ENCODE measurements at places on chromosomes 1 and 21.

DNA sequence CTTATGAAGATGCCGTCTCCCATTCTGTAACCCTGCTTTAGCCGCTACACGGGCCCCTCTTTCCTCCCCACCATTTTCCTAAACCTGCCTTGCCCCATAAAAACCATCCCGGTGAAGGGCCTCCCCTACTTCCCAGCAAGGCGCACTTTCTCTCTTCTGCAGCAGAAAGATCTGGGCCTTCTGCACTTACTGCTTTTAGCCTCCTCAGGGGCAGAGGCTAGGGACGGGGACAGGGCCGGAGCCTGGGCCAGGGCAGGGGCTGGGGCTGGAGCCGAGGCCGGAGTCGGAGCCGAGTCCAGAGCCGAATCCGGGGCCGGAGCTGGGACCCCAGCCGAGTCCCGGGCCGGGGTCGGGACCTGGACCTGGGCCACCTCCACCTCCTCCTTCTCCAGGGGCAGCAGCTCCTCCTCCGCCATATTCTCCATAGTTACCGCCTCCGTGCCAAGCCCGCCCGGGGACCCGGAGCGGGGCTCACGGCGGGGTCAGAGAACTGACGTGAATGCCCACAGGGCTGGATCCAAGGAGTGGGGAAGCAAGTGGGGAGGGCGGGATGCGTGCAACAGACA lies 382 bp downstream of the TRMT1L start:
- no peak for DNase-seq

- no peak for DNase-seq
Observed at GRCh38 chr1:57281324-57281723, 142.5 kb downstream of the DAB1 start.

GRCh38 chr1:24986372-24986965 lies 56.4 kb upstream of the RUNX3 start:
- no peak for DNase-seq

DNA sequence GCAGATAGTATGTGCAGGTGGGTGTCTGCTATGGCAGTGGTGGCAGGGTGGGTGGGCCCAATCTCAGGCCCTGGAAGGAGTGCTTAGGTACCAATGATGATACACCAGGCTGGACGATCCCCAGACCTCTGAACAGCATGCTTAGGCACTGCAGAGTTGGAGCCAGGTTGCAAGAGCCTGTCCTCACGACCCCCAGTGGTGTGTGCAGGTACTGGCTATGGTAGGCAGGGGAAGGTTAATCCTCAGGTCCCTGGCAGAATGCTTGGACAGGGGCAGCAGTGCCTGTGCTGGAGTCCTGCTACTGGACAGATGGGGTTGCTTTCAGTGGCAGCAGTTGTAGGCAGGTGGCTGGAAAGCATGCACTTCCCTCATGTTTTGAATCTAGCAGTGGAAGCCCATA lies 100.5 kb upstream of the NEK7 start:
- DNase-seq = no peak

DNA sequence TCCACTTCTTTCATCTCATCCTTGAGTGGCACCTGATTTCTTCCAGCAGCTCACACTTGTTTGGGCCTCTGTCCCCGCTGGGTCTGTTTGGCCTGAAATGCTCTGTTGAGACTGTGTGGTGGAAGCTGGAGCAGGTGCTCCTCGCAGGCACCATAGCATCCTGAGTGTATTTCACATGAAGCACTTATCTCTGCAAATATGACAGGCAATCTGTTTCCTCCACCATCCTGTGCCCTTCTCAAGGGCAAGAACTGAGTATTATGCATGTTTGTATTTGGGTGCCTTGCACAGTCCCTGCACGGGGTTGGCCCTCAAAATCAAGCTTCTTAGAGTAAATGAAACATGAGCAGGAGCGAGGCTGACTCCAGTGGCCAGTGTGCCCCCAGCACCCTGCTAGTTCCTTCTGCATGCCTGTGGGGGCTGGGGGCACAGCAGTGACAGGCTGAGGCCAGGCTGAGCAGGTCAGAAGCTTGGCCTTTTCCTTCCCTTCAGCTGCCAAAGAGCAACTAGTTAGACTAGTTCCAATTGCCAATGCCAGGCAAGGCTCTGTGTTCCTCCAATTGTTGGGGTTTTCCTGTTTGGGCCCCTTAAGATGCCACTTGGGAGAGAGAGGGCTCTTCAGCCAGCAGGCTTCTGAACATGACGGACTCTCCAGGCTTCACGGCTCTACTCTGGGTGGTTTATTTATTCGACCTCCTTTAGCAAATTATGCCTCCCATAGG lies 129.6 kb upstream of the ATP1A1 start:
- no peak for DNase-seq

DNA sequence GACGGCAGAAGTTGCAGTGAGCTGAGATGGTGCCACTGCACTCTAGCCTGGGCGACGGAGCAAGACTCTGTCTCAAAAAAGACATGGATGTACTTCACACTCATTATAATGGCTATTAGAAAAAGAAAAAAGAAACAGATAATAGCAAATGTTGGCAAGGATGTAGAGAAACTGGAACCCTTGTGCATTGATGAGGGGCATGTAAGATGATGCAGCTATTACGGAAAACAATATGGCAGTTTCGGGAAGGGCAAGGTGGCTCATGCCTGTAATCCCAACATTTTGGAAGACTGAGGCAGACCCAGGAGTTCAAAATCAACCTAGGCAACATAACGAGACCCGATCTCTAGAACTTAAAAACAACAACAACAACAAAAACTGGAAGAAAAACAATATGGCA lies 22.3 kb downstream of the TRIT1 start:
- DNase-seq = no peak

- no peak for DNase-seq
Observed at GRCh38 chr1:236520445-236521005, 3.3 kb upstream of the LGALS8 start.

GRCh38 chr1:96358057-96358456 lies 363.5 kb upstream of the PTBP2 start:
- DNase-seq = no peak

GRCh38 chr21:39078322-39079065 lies 104.8 kb downstream of the PSMG1 start:
- DNase-seq = no peak

DNA sequence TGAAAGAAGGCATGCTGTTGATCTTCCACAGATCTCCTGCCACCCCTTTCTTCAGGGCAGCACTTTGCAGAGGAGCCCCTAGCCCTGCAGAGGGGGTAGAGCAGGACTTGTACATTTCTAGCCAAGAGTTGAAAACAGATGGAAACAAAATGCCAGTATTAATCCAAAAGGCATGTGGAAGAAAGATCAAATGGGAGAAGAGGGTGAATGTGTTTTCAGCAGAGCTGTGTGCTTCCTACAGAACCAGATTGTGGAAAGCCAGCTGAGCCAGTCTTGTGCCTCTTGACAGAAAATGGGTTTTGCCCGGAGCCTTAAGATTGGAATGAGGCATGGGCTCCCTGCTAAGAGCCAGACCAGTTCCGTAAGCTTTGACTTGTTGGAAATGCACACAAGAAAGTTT lies 105.2 kb upstream of the TSPAN2 start:
- DNase-seq = no peak

DNA sequence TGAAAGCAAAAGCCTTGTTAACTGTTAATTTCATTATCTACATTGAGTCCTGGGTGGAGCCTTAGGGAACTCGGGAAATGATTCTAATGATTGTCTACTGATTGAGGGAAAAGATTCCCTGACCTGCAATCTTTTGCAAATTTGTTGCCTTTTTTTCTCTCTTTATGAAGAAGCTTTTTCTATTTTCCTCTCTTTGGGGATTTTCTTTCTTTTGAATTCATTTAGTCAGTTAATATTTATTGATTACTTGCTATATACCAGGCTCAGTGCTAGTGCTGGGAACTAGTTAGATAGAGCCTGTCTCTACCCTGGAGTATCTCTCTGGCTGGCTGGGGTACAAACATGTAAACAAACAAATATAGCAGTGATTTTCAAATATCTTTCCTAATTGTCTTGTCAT lies 71.2 kb upstream of the CACYBP start:
- no peak for DNase-seq

GRCh38 chr1:26546819-26547218 lies 17.3 kb downstream of the RPS6KA1 start:
- no peak for DNase-seq

DNA sequence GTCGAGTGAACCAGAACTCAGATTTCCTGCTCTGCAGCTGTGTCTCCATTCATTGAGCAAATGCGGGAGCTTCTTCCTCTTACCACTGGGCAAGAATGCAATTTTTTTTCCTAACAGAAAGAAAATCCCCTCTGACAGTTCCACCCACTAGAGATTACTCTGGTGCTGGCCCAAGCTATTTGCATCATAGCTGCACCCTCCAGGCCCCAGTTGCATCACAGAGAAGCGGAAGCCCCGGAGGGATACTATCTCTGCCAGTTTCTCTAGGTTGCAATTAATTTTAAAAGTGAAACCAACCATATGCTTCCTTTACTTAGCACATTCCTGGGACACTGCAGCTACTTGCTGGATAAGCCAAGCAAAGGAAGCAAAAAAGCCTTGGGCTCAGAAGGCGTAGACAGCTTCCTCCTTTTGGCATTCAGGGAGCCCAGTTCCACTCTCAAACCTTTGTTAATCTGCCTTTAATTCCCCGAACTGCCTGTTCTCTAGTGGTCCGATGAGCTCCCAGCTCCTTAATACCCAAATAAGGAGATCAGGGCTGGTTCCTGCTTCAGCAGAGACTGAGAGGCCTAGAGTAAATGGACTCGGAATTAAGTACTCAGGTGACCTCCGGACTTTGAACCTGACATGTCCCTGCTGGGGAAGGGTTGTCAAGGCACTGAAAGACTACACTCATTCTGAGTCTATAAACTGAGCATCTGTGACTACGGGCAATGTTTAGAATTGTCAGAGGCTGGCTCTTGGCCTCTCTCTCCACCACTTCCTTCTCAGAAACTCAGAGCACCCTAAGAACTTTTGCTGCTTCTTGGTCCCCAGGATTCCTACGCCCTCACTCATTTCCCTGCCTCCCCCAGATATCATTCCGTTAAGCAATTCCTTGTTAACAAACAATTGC lies 72.5 kb upstream of the TNFSF18 start:
- peak; percentile 65 for DNase-seq

DNA sequence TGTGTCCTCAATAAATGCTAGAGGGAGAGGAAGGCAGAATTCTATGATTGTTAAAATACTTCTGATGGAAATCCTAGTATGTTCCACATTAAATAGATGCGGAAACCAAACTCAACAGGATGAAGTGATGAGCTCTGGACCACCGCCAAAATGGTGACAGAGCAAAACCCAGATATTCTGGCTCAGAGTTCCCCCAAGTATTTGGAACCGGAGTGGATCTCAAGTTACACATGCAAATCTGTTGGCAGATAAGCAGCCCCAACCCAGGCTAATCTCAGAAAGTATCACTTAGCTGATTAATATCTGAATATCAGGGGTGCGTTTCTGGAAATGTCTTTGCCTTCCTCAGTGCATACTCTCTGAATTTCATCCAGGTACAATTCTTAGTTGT lies 17.4 kb upstream of the GRHL3 start:
- DNase-seq = no peak

- DNase-seq = no peak
Observed at GRCh38 chr21:45836268-45836655, 145.3 kb upstream of the COL6A1 start.

GRCh38 chr1:160548183-160548582 lies 25.1 kb upstream of the SLAMF6 start:
- DNase-seq = no peak

DNA sequence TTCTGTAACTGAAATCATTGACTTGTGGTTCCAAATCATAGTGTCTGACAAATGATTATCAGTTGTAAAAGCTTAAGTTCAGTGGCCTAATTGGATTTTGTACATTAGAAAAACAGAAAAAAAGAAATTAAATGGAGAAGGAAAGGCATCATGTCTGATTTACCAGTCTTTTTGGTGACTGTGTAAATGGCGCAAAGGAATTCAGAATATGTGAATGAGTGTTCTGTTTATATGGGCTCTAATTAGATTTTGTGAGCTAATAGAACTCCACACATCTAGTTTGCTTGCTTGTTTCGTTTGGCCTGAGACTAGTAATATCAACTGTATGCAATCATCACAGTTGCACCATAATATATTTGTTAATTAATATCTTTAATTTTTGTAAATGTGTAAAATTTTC lies 151.7 kb downstream of the PLA2G4A start:
- no peak for DNase-seq

DNA sequence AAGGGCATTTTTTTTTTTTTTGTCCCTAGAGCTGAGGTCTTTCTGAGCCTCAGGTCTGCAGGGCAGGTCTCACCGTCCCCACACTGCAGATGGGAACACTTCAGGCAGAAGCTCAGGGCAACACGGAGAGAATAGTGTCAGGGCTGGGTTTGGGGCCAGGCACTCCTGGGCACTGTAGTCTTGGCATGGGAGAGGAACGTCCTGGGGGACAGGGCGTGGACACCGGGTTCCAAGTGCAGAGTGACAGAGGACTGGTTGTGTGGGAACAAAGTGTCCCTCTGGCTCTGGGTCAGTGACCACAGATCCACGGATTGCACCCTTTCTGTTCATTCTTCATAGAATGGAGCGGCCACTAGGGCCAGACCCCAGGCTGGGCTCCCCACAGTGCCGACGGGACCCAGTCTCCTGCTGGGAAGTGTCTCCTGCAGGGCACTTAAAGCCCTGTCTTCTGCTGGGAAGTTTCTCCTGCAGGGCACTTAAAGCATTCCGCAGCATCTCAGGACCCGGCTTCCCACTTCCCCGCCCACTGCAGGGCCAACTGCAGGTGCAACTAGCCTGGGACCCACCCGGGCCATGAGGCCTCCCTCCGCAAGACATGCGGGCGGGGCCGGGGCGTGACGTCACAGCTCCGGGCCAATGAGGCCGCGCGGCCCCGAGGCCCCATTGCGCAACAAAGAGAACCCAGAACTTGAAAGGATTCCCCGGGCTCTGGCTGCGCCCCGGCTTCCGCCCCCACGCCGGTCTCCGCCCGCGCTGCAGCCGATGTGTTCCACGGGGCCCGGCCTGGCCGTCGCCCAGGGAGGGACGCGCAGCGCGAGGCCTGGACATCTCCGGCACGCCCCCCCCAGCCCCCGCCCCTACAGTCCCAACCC lies 1.2 kb downstream of the GPR153 start:
- peak; percentile 83 for DNase-seq

DNA sequence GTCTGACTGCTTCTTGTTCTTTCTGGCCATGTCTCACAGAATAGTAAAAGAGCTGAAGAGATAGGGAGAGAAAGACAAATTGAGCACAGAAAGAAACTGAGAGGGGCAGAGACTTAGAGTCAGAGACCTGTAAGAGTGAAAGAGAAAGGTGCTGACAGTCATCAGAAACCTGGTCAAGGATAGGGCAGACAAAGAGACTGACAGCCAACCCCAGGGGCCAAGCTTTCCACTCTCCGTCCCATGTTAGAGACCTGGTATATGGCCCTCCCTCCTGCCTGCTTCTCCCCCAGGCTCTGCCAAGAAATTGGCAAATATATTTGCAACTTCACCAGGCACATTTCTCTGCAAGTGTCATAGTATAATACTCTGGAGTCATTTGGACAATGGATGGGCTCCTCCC lies 64.6 kb downstream of the RHBG start:
- DNase-seq = no peak
